Stomach (tissue), 19 donors: ENCODE measurements at places on chromosomes 5 and 9. TPM values are rescaled to one million over a fixed set of nuclear protein-coding genes. Genes with fewer than 3 reads are reported as not detected.
A peak's percentile ranks its signal among the peaks of the same experiment; 100 is the strongest.

DNA sequence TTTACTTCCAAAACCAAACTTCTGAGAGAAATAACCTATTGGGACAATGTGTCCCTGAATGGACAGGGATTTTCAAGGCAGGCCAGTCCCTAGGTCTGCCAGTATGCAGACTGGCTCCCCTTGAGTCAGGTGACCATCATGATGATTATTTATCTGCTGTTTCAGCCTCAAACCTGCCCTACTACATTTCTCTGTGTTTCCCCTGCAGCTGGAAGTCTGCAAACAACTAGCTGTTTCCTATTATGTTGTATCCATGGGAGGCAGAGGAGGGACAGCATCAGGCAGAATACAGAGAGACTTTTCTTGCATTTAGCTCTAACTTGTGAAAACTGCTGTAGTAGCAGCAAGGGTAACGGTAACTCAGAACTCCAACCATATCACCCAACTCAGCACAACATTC, 36.2 kb upstream of the IFNK start:
- peak; percentile 34 for DNase-seq
- H3K36me3 ChIP-seq: peaks cover 7% of the 10 kb centered on the region
- H3K4me1 ChIP-seq: no peaks in the 10 kb centered on the region

FOXD4L6 gene
- not detected for total RNA-seq

GRCh38 chr5:151213803-151214613, 9.9 kb downstream of the CCDC69 start:
- H3K27ac ChIP-seq: peak overlapping the region; percentile 67
- DNase-seq: peak; percentile 72
- H3K27me3 ChIP-seq: no peaks in the 10 kb centered on the region
- H3K4me1 ChIP-seq: peaks cover 16% of the 10 kb centered on the region

GMCL2 gene
- not detected for total RNA-seq

GRCh38 chr5:181189363-181189961, 15.5 kb downstream of the TRIM7 start:
- no peaks in the 10 kb centered on the region for H3K36me3 ChIP-seq
- peak overlapping the region; percentile 85 for H3K4me3 ChIP-seq

- no peaks in the 10 kb centered on the region for H3K4me1 ChIP-seq
- H3K27ac ChIP-seq: no peak overlapping the region
- no peaks in the 10 kb centered on the region for H3K36me3 ChIP-seq
- DNase-seq: no peak
- no peak overlapping the region for H3K4me3 ChIP-seq
Measured at GRCh38 chr5:130546211-130546610, 618.8 kb downstream of the HINT1 start.

MOB3B gene
- total RNA-seq: 20.1 TPM

LCN12 gene
- total RNA-seq: 0.73 TPM

DNA sequence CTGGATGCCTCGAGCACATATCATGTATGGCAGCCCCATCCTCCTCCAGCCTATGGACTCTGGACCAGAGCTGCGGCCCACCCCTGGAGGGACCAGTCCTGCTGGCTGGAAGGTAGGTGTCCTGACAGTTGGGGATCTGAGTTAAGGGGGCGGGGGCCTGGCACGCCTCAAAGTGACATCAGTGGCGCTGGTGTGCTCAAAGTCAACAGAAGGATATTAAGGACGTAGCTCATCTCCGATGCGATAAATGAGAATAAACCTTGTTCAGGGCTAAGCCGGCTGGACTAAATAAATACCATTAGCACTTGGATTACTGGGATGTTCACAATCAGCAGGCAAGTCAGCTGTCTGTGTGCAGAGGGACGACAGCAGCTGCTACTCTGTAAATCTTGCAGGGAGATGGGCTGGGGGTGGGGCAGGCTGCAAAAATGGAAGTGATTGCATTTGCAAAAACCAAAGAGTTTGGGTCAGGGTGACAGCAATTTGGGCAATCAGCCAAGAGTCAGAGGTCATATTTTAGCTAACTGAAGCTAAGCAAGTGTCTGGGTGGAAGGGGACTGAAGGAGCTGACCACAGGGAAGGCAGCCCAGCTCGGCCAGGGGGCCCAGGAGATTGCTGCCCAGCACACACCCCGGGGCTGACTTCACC, 80.0 kb upstream of the LRRTM2 start:
- no peaks in the 10 kb centered on the region for H3K36me3 ChIP-seq
- H3K4me3 ChIP-seq: no peak overlapping the region
- H3K4me1 ChIP-seq: peaks cover 40% of the 10 kb centered on the region
- no peak overlapping the region for H3K27ac ChIP-seq
- no peaks in the 10 kb centered on the region for H3K27me3 ChIP-seq
- DNase-seq: peak; percentile 82

- H3K4me3 ChIP-seq: no peak overlapping the region
- no peaks in the 10 kb centered on the region for H3K36me3 ChIP-seq
- H3K27ac ChIP-seq: no peak overlapping the region
Measured at GRCh38 chr5:11075035-11075805, 314.2 kb upstream of the DAP start.

PCDHA5 gene
- total RNA-seq: not detected

UBE2QL1 gene
- not detected for total RNA-seq

DNA sequence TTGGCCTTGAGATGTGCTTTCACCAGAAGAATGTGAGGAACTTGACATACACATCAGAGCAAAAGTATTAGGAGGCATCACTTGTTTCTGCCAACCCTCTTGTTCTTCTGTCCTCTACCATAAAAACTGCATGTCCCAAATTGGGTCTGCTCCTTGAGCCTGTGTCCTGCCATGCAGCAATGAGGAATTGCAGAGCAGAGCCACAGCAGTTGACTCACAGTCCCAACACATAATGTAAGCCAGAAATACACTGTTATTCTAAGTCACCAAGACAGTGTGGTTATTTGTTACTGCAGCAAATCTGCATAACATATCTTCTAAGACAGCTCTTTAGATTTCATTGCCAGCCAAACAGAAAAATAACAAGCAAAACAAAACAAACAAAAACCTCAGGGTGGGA, 598.2 kb downstream of the PRELID2 start:
- no peak overlapping the region for H3K4me3 ChIP-seq
- no peaks in the 10 kb centered on the region for H3K4me1 ChIP-seq
- no peaks in the 10 kb centered on the region for H3K27me3 ChIP-seq
- no peak for DNase-seq

DNA sequence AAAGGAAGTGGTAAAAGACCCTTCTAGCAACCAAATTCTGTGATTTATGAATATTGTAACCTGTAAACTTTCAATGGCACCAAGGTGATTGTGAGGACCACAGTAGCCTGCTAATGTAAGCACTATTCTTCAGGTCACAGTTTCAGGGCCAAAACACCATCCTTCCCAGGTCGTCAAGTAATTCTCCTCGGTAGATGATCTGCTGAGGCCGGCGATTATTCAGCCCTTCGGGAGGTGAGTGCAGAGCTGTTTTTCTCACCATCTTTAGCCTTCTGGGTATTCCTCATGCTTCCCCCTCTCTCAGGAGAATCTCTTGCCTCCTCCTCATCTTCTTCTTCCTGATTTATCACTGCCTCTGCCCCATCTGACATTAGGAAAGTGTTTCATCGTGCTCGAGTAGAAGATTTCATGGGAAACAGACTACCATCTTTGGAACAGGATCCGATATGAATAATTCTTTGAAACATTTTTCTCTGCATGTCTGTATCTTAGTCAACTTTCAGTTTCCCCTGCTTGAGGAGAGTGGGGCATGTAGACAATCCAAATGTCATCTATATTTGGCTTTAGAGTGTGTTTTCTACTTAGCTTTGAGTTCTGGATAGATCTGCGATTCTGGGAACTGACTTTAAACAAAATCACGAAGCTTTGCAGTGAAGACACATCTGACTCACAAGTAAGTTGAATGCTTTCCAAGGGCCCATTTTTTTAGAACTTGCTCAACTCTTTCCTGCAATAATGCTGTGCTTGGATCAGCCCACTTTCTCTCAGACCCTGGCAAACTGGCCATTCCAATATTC, 173.9 kb downstream of the AOPEP start:
- no peaks in the 10 kb centered on the region for H3K36me3 ChIP-seq
- peak; percentile 82 for DNase-seq
- peaks cover 30% of the 10 kb centered on the region for H3K4me1 ChIP-seq
- H3K4me3 ChIP-seq: no peak overlapping the region
- H3K27ac ChIP-seq: peak overlapping the region; percentile 69

DNA sequence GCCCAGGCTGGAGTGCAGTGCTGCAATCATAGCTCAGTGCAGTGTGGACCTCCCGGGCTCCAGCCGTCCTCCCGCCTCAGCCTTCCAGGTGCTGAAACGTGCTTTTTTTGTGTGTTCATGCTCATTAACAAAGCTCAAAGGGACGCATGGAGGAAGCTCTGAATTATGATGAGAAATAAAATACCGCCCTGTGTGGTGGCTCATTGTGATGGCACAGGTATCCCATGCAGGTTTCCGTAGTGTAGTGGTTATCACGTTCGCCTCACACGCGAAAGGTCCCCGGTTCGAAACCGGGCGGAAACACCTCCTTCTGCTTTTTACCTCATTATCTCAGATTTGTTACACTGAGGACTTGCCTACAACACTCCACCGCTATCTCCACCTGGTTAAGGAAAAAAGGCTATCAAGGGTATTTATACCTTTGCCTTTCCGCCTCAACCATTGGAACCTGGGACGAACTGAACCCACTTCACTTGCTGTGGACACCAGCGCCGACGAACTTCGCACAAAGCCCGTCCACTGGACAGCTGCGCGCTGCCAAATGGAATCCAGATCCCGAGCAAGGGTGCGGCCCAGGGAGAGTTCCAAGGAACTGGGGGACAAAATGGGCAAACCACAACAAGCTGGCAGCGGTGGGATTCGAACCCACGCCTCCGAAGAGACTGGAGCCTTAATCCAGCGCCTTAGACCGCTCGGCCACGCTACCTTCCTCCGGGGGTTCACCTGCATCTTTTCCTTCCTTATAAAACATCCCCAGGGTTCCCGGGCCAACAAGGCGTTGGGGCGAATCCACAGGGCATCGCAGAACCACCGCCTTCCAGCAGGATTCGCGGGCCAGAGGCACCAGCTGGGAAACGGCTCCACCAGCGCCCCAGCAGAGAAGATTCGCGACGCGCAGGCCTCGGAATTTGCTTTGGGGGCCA, 26.3 kb downstream of the OR2V2 start:
- H3K27ac ChIP-seq: no peak overlapping the region
- peaks cover 84% of the 10 kb centered on the region for H3K27me3 ChIP-seq
- peaks cover 28% of the 10 kb centered on the region for H3K4me1 ChIP-seq
- DNase-seq: no peak
- no peaks in the 10 kb centered on the region for H3K36me3 ChIP-seq

- H3K4me1 ChIP-seq: peaks cover 10% of the 10 kb centered on the region
- no peaks in the 10 kb centered on the region for H3K36me3 ChIP-seq
Measured at GRCh38 chr9:131833083-131833482, 93.2 kb upstream of the RAPGEF1 start.

LIX1 gene
- 1.3 TPM for total RNA-seq

IFNA5 gene
- 0.92 TPM for total RNA-seq

- peak within 1 kb of the TSS; percentile 92 for H3K4me3 ChIP-seq
- H3K4me1 ChIP-seq: peaks cover 28% of the 10 kb centered on the region
- H3K27ac ChIP-seq: peak within 1 kb of the TSS; percentile 93
- peak; percentile 97 for DNase-seq
Measured at GRCh38 chr5:98773464-98774191, at the start of gene RGMB. RGMB (plus strand) TSS chr5:98773663; CDS start chr5:98774071, 408 bp downstream.

- no peak for DNase-seq
- no peaks in the 10 kb centered on the region for H3K27me3 ChIP-seq
- no peaks in the 10 kb centered on the region for H3K4me1 ChIP-seq
- H3K36me3 ChIP-seq: no peaks in the 10 kb centered on the region
Measured at GRCh38 chr5:92222449-92222848, 839.3 kb upstream of the ARRDC3 start.

- H3K4me3 ChIP-seq: no peak overlapping the region
- H3K4me1 ChIP-seq: no peaks in the 10 kb centered on the region
- no peak for DNase-seq
- no peak overlapping the region for H3K27ac ChIP-seq
Measured at GRCh38 chr5:167020418-167020817, 1271.0 kb upstream of the WWC1 start.

DNA sequence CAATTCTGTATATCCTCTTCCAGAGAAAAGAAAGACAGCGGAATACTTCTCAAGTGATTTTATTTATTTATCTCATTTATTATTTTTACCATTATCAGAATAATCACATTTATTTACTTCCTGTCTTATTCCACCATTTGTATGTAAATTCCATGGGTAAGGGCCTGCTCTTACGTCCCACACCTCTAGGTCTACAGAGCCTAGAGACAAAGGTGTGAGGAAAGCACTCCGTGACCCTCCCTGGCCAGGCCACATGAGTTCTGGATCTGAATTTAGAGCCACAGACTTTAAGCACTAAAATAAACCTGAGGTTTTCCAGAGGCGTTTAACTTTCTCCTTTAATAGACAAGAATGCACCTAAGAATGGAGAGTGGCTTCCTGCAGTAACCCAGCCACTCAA, 85.3 kb upstream of the CTSV start:
- H3K36me3 ChIP-seq: no peaks in the 10 kb centered on the region
- no peak for DNase-seq
- H3K27me3 ChIP-seq: no peaks in the 10 kb centered on the region
- H3K27ac ChIP-seq: no peak overlapping the region

DNA sequence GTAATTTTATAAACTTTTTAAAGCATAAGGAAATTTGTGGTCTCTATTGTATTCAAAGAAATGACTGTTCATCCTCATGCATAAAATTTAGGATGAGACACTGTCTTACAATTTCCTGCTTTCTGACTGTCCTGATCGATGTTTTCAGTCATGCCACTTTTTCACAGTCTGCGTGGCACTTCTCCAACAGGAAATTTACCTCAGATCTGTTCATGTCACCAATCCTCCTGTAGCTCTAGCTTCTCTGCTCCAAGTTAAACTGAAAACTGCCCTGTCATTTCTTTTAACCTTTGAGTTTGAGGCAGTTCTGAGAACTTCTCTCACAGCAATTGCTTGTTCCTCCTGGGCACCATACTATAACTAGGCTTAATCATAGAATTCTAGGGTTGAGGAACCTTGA, 455.1 kb downstream of the EFNA5 start:
- H3K27ac ChIP-seq: no peak overlapping the region
- DNase-seq: no peak

DNA sequence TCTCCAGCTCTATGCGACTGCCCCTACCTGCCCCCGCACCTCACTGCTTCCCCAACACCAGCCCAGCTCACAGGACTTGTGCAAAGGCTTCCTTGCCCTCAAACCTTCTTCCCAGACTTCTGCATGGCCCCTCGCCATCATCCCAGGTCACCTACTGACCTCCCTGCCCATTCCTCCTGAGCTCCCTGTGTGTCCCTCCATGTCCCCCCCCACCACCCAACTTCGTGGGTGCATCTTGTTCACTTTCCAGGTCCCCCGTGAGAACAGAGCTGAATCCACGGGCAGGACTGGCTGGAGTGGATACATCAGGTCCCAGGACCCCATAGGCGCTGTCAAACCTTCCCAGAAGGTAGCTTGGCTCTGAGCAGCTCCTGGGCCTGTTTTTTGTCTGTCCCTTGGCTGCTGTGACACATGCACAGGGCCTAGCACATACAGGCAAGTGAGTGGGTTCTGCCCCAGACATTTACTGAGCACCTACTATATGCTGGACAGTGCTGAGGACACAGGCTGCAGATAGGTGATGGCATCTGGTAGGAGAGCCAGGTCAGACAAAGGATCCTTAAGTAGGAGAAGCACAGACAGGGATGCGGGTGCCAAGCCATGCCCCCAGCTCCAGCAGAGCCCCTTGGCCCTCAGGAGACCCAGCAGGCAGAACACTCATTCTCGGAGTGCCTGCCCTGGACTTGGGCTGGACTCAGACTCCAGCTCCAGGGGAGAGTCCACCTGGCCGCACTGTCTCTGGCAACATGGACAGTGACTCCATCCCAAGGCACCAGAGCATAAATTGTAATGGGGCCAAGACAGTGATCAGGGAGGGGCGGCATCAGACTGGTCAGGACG, 15.0 kb downstream of the NINJ1 start:
- no peak overlapping the region for H3K4me3 ChIP-seq
- H3K27me3 ChIP-seq: no peaks in the 10 kb centered on the region
- H3K4me1 ChIP-seq: peaks cover 61% of the 10 kb centered on the region
- peak; percentile 7 for DNase-seq

NPR3 gene
- 2.8 TPM for total RNA-seq
